ENCODE measurements at places on chromosomes 5 and 9.

DNA sequence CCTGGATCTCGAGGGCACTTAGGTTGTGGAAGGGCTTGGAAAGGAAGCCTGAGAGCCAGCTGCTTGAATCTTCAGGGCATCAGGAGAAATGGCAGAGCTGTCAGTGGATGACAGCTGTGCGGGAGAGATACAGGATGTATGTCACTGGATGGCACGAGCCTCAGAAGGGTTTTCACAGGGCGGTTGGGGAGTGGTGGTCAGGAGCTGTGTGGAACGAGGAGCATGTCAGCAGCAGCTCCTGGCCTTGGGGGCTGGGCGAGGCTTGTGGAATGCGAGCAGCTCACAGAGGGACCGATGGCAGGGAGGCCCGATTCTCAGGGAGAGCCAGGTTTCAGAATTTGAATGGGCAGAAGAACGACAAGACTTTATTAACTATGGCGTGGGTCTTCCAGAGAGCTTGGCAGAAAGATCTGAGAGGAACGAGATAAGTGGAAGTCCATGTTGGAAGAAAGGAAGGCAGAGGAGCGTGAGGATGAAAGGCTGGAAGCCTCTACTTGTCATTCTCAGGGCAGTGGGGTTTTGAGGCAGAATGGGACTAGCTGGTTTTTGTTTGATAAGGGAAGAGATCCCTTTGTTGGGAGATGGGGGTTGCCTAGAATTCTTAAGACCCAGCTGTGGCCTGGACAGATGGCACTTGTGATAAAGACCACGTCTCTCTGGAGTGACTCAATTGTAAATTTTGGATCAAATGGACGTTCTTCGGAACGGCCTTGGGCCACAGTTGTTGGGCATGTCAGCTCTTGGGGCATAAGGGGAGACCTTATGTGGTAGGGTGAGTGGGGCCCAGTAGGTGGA, 60.3 kb downstream of the SNX30 start:
- no peak for DNase-seq

DNA sequence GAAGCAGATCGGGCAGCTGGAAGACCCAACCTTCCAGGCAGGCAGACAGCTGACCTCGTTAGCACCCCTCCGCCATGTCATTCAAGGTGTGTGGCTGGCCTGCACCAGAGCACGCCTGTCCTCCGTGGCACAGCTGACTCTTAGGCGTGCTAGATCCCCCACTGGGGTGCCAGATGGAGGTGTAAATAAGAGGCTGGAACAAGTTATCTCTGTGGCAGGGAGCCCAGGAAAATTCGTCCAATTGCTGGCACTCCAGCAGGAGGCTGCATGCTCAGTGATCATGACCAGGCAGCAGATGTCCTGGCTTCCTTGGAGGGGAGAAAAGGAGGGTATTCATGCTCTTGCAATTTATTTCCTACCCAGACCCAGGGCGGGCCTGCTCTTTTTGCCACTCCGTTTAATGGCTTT, 7.8 kb upstream of the ALDOB start:
- DNase-seq = no peak

DNA sequence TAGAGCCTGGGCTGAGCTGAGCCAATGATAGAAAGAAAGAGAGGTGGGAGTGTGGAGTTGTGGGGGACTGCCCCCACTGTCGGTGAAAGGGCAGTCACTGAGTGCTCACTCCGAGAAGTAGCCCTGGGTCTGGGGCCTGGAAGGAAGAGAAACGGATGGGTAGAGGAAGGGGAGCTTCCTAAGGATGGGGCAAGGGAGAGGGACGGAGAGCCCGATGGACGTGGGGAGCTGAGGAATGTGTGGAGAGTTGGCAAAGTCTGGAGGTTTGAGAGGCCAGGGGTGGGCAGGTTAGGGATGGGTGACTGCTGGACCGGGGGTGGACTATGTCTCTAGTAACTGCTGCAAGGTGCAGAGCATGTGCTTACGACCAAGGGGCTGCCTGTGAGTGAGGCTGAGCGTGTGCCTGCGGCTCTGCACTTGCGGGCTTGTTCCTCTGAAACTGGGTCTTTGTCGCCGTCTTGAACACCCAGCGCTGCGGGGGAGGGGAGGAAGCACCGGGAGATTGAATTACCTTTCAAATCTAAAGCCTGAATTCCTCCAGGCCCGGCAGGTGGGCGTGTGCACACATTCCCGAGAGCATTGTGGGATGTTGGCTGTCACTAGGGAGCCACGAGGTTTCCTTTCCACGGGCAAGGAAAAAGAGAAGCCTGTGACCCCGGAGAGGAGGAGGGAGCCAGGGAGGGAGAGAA, 76.4 kb upstream of the ARAP3 start:
- no peak for DNase-seq

DNA sequence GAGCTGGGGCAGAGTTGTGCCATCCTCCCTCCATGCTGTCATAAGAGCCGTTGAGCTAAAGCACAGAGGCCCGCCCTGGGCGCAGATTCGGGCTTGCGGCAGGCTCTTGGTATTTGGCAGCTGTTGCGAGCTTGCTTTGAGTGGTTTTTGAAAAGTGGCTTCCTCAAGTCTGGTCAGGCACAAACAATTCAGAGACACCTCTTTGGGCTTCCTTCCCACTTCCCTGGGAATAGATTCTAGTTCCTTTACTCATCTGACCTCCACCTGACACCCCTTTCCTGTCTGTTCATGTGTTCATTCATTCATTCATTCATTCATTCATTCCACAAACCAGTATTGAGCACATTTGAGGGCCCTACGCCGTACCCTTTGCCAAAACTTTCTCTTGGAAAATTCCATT, 27.4 kb downstream of the NCS1 start:
- DNase-seq = no peak

- DNase-seq = no peak
These were observed 95.8 kb downstream of the CFAP90 start for GRCh38 chr5:7754997-7755596.

- no peak for DNase-seq
These were observed 379.2 kb downstream of the TMEM167A start for GRCh38 chr5:82698026-82698425.

GRCh38 chr9:8633784-8634183, 834.2 kb upstream of the DMAC1 start:
- DNase-seq = no peak

DNA sequence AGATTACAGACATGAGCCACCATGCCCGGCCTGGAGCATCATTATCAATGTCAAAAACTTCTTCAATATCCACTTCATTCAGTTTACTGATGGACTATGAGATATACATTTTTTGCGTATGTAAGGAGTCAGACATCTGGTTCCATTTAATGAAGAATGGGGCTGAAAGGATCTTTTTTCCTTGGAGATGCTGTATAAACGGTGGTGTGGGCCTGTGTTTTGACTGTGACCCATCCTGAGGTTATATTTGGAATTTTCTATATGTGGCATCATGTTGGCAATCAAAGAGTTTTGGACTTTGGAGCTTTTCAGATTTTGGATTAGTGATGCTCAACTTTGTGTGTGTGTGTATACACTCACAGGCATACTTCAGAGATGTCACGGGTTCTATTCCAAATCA, 85.7 kb upstream of the FBXL17 start:
- DNase-seq = no peak

DNA sequence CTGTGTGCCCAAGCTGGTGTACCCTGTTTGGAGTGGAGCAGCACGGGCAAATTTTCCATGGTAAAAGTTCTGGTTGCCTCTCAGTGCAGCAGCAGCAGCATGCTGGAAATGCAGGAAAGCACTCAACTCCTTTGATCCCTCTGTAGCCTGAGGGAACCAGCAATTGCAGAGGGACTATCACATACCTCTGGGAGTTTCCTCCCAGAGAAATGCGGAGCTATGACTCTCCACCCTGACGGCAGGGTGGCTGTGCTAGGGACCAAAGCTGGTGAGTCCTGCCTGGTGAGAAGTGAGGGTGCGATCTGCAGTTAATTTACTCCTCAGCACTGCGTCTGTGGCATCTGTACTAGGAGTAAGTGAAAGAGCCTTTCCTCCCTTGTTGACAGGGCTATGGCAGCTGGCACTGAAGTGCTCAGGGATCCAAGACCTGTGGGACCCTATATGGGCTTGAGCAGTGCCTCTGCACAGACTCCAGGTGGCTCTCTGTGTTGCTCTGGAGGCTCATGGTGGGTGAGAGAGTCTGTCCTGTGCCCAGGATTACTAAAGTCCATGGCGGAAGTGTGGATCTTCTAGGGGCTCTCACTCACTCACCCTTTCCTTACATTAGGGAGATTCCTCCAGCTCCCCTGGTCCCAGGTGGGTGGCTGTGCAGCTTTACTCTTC, 601.2 kb upstream of the TYRP1 start:
- DNase-seq = no peak

DNA sequence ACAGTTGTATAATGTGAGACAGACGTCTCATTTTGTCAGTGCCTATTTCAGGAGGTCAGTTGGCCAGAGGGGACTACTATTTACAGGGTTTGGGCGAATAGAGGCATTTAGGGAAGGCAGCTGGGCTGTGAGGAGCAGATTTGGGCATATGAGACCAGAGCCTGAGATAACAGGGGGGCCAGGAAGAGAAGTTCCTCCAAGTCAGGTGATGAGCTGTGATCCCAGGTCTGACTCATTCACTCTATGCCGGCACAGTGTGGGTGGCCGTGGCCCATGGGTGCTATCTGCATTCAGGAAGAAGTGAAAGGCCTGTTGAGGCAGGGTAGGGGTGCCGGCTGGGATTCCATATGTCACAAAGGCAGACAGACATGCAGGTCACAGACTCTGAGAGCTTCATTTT, 142.8 kb downstream of the PDZD2 start:
- no peak for DNase-seq

DNA sequence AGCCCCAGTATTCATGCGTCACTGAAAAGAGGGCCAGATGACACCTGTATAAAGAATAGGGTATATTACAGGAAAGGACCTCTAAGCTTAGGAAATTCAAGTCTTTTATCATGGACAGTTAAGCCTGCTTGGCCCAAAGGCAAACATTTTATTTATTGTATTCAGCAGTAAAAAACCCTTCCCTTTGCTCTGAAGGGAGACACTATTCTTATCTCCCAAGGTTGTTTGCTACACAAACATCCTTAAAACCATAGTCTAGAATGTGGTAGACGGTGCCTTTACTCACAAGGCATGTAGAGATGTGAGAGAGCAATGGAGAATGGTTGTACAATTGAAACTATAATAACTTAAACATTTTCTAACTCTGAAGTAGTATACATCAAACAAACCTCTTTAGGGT, 33.9 kb downstream of the FTMT start:
- DNase-seq = no peak
